ENCODE measurements at places on chromosomes 7 and 10. TPM values are rescaled to one million over a fixed set of nuclear protein-coding genes. Genes with fewer than 3 reads are reported as not detected.

- DNase-seq, result peak; percentile 57
Observed at GRCh38 chr7:16841681-16842080, 36.9 kb upstream of the AGR2 start.

DNA sequence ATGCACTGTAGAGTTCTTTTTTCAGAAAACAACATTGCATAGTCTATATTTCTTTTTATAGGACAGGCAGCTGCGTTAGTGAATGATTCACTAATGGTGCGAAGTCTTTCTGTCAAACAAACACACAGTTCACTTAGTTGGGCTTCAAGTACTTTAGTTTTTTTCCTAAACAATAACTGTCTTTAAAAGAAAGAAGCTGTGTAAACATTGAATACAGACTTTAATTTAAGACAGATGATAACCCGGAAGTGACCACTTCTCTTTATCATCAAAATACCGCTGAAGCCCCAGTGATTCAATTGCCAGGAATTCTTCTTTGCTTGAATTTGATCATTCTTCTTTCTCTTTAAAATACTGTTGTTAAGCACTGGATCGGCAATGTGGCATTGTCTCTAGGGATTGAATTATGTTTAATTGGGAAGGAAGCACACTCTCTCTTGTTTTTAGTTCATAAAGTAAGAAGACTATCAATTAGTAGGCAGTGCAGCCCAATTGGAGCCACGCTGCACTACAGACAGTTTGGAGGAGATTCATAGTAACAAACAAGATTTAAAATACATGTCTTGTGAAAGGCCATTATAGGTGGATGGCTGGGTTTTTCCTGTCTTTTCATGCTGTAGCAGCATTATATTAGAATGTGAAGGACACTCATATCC is 30.4 kb downstream of the CNTNAP2 start:
- no peak for DNase-seq

The TMEM213 gene
- not detected for total RNA-seq

DNA sequence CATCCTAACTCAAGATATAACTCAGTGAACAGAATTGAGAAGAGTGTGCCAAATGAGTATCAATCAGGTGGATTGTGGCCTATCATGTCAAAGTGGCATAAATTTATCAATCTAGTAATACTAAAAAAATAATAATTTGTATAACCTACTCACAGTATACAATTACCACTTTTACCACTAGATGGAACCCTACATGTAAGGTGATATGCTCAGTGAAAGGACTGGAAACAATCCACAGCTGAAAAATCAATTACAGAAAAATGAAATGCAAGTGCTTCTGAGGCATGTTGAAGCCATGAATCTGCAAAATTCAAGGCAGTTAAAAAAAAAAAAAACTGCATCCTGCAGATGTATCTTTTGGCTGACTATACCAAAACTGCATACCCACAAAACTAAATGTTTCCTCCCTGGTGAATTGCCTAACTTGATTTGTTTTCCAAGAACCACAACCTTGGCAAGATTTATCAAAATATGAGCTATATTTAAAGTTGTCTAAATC is 13.9 kb downstream of the ARHGAP19 start:
- DNase-seq, result no peak

- DNase-seq, result no peak
Observed at GRCh38 chr7:32044739-32045138, 25.5 kb downstream of the PDE1C start.

The BAIAP2L1 gene
- 30.6 TPM for total RNA-seq

DNA sequence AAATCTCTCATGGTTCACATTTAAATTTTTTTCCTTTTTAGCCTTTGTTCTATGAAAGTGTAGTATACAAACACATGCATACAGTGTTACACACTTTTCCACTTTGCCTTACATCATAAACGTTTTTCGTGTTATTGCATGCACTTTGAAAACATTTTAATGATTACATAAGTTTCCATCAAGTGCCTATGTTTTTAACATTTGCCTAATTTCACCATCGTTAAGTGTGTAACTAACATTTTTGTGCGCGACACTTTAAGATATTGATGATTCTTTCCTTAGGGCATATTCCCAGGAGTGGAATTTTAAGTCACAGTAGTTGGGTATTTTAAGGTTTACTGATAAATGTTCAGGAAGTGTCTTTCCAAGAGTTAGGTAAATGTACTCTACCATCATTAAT is 1.5 kb upstream of the FRAT2 start:
- no peak for DNase-seq

The SEMA3E gene
- total RNA-seq, result 883 TPM

The ZNF488 gene
- 2.5 TPM for total RNA-seq

The TSPAN33 gene
- total RNA-seq, result 33.2 TPM

DNA sequence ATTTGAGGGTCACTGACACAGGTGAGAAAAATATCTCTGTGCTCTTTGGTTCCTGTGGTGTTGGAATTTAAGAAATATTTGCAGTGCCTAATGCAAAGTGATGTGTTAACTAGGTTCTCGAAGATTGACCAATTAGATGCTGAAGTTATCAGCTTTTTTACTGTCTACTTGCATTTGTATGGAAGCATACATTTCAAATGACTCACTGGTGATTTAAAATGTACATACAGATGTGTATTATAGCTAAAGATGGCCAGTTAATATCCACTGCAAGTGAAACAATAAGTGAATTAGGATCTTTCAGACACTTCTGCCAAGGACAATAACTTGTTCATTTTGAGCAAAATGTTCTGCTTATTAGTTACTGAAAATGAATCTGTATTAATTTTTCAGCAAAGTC is 205.0 kb downstream of the FANK1 start:
- DNase-seq, result no peak

DNA sequence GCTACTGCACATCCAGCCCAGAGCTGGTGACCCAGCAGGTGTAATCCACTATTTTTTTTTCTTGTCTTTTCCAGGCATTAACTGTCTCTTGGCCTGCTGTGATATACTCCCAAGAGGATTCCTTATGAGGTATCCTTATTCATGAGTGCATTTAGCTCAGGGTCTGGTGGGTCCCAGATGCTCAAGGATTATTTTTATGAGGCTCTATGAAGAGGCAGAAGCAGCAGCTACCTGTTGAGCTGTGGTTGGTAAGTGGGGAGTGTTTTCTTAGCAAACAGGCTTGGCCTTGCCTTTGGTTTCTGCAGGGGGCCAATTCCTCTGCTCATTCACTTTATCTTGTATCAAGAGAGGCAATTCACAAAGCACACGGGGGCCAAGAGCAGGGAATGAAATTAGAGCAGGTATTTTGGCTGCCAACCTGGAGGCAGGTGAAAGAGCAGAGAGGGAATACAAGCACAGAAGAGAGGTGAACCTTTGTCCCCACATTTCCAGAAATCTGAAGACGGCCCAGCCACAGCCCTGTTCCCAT is 221.6 kb downstream of the TMEM178B start:
- DNase-seq, result no peak

The GPR85 gene
- total RNA-seq, result 0.13 TPM

The OR2A2 gene
- not detected for total RNA-seq

The GLI3 gene
- total RNA-seq, result 7.8 TPM

- DNase-seq, result no peak
Observed at GRCh38 chr10:4819707-4820106, 6.3 kb upstream of the AKR1E2 start.

DNA sequence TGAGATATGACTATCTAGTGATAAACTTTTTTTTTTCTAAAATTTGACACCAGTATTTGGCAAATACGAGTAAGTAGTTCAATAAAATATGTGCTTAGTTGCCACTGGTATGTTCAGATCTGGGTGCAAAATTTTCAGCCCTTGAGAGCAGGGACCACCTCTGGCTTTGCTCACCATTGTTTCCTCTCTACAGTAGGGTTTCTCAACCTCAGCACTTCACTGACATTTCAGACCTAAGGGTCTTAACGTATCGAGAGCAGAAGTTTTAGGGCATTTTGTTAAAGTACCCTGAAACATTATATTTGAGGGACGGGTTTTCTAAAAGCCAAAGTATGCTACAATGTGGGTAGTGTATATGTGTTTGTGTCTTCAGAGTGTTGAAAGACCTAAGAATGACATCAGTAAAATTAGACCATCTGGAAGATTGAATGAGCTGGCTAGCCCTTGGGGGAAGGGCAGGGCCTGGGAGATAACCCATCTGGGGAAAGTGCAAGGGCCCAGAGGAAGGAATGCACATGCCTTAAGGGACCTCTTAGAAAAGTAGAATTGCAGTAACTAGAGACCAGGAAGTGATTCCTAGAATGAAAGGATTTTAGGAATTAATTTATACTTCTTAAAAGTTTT is 11.8 kb downstream of the BZW2 start:
- DNase-seq, result peak; percentile 69

GRCh38 chr10:56316603-56317002 is 44.5 kb downstream of the ZWINT start:
- DNase-seq, result no peak

DNA sequence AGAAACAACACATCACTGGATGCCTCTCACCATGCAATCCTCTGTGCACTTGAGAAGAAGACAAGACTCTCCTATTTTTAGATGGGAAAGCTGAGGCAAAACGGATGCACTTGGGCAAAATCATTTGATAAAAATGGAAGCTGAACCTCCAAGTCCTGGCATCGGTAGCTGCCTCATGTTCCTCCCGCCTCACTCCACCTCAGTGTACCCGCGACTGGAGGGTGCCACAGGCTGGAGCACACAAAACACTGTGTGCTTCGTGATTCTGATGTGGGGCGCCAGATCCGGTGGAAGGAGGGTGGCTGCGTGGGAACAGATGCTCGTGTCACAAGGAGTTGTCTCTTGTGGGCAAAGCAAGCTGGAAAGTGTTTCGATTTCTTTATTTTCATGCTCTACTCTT is 41.3 kb downstream of the TAS2R41 start:
- no peak for DNase-seq

DNA sequence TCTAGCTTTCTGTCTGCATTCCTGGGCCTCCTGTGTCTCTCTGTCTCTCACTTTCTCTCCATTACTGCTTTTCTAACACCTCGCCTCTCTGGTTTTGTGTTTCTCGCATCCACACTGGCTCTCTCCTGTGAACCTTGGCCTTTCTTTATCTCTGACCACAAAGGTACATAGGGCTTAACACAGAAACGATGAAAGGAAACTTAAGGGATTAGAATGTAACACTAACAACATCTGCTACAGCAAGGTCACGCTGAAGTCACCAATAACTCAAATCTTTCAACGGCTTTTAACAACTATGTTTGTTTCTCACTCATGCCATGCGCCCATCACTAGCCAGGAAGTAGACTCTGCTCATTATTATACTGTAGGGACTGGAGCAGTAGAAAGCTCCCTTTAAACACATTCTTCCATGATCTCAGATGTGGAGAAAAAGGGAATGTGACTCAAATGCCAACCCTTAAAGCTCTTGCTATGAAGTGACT is 9.3 kb upstream of the OR6V1 start:
- no peak for DNase-seq

DNA sequence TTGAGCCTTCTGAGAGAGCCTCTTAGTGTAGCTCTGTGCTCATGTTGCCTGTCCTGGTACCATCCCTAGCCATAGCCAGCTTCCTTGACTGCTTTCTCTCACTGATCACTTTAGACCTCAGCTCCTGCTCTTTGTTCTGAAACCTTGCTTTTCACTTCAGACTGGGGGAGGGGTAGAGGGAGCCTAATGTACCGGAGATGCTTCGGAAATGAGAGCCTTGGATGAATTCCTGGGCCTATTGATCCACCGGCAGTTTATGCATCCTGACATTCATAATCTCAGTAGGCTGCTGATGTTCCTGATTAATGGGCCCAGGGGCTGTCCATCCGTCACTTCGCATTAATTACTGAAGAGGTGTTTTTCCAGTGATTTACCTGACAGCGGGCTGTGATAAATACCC is 38.8 kb downstream of the R3HCC1L start:
- DNase-seq, result no peak

DNA sequence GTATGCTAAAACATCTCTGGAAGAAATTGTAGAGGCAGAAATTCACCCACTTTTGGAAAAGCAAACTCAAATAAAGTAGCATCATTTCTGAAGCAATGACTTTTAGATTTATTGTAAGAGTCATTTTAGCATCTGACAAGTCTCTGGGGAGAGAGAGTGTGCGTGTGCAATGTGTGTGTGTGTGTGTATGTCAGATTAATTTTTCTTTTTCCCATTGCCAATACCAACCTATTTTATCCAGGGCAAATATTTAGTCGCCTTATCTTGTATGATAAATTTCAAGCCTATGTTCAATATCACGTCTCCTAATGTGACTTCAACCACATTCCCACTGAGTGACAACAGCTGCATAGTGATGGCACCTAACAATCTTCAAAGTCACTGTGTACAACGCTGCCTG is 101.7 kb downstream of the NEBL start:
- DNase-seq, result no peak

GRCh38 chr7:48269066-48269465 is 97.8 kb downstream of the ABCA13 start:
- no peak for DNase-seq

DNA sequence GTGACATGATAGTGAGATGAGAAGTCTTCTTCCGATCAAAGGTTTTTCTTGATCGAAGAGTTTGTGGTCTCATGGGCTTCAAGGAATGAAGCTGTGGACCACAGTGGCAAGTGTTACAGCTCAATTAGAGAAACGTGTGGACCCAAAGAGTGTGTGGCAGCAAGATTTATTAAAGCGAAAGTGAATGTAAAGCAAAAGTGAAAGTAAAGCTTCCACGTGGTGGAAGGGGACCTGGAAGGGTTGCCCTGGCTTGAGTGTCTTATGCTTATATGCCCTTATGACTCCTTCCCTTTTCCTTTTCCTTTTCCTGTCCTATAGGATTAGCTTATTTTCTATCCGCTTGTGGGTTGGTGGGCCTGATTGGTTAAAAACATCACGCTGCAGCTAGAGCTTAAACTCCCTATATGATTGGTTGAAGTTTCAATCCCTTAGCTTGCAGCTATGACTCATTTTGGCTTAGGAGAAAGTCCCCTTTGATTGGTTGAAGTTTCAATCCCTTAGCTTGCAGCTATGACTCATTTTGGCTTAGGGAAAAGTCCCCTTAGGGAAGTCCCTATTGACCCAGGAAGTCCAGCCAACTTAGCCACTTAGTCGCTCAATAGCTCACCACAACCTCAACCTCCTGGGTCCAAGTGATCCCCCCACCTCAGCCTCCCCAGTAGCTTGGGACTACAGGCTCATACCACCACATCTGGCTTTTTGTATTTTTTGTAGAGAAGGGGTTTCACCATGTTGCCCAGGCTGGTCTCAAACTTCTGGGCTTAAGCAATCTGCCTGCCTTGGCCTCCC is 34.7 kb downstream of the MRPS24 start:
- no peak for DNase-seq

The AGBL3 gene
- 2.6 TPM for total RNA-seq

The GIMAP1 gene
- not detected for total RNA-seq

The GATA3 gene
- 42.4 TPM for total RNA-seq

- no peak for DNase-seq
Observed at GRCh38 chr7:128422842-128423241, 13.1 kb upstream of the IMPDH1 start.

- DNase-seq, result no peak
Observed at GRCh38 chr10:6894405-6894804, 314.3 kb upstream of the PRKCQ start.

The MMS19 gene
- 98.8 TPM for total RNA-seq

The SYT15 gene
- 1.8 TPM for total RNA-seq

- peak; percentile 90 for DNase-seq
Observed at GRCh38 chr10:70478191-70479164, at the start of gene PALD1. PALD1 (plus strand) TSS chr10:70478767; CDS start chr10:70525952, 47,185 bp downstream.

The NKX1-2 gene
- total RNA-seq, result 2.3 TPM

GRCh38 chr7:140673774-140674155 is 1.0 kb downstream of the ADCK2 start:
- DNase-seq, result no peak

Data from endodermal cell (in vitro differentiated cells).